ENCODE measurements at places on chromosomes 2 and 18.

- no peak for ATAC-seq
- H3K4me3 ChIP-seq, result no peak overlapping the region
- no peaks in the 10 kb centered on the region for H3K4me1 ChIP-seq
- no peaks in the 10 kb centered on the region for H3K27me3 ChIP-seq
- no peaks in the 10 kb centered on the region for H3K36me3 ChIP-seq
Measured at GRCh38 chr2:6645672-6646071, 220.0 kb downstream of the CMPK2 start.

GRCh38 chr2:70710038-70710690 is 57.8 kb downstream of the ADD2 start:
- no peak for ATAC-seq
- no peaks in the 10 kb centered on the region for H3K4me1 ChIP-seq
- no peaks in the 10 kb centered on the region for H3K36me3 ChIP-seq
- no peaks in the 10 kb centered on the region for H3K27me3 ChIP-seq
- no peak overlapping the region for H3K4me3 ChIP-seq

GRCh38 chr2:188256420-188256819 is 35.3 kb upstream of the GULP1 start:
- H3K4me1 ChIP-seq, result no peaks in the 10 kb centered on the region
- no peaks in the 10 kb centered on the region for H3K36me3 ChIP-seq
- ATAC-seq, result no peak
- no peak overlapping the region for H3K27ac ChIP-seq
- no peaks in the 10 kb centered on the region for H3K27me3 ChIP-seq
- H3K4me3 ChIP-seq, result no peak overlapping the region

GRCh38 chr2:218230882-218231281 is 13.9 kb downstream of the ARPC2 start:
- ATAC-seq, result no peak
- no peaks in the 10 kb centered on the region for H3K27me3 ChIP-seq
- no peak overlapping the region for H3K27ac ChIP-seq
- H3K36me3 ChIP-seq, result peaks cover 96% of the 10 kb centered on the region
- H3K4me1 ChIP-seq, result peaks cover 4% of the 10 kb centered on the region

- H3K27ac ChIP-seq, result peak overlapping the region; percentile 54
- peaks cover 10% of the 10 kb centered on the region for H3K4me1 ChIP-seq
- no peaks in the 10 kb centered on the region for H3K27me3 ChIP-seq
- no peak for ATAC-seq
Measured at GRCh38 chr18:50619861-50620275, 60.0 kb downstream of the MAPK4 start.

- ATAC-seq, result no peak
- H3K27ac ChIP-seq, result no peak overlapping the region
- no peaks in the 10 kb centered on the region for H3K36me3 ChIP-seq
- peaks cover 24% of the 10 kb centered on the region for H3K4me1 ChIP-seq
Measured at GRCh38 chr2:70903641-70904340, 31.9 kb upstream of the ATP6V1B1 start.

DNA sequence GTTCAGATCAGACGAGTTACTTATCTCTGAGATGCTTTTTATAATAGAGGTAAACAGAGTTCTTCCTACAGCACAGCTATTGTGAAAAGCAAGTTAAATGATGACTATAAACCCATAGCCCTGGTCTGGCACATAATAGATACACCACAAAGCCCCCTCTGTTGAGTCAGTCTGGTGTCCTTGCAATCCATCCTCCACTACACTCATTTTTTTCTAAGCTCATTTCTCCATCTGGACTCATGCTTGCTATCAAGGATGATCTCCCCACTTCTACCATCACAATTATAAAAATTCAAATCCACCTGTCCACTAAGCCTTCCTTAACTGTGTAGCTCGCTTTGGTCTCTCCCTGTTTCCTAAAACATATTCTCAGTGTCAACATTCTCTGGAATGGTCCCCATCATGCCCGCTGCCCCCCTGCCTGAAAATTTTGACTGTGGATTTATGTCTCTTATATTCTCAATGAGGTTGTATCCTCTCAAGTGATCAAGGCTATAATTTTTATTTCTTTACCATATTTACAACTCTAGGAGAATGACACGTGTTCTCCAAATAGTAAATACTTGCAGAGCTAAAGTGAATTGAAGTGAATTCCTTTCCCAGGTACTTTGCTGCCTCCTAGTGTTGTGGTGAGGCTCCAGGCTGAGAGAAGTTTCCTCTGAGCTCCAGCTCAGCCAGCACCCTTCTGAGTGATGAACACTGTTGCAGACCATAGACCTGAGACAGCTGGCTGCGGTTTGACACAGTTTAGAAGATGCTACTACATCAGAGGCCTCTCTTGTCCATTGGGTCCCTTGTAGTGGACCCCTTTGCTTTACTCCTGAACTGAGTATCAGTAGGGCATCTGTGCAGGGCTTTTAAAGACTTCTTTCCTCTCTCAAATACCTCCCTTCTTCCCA is 108.7 kb downstream of the DPP10 start:
- no peaks in the 10 kb centered on the region for H3K36me3 ChIP-seq
- no peak overlapping the region for H3K4me3 ChIP-seq
- no peak overlapping the region for H3K27ac ChIP-seq
- ATAC-seq, result no peak
- peaks cover 15% of the 10 kb centered on the region for H3K27me3 ChIP-seq

- no peak for ATAC-seq
- H3K36me3 ChIP-seq, result no peaks in the 10 kb centered on the region
- H3K4me3 ChIP-seq, result no peak overlapping the region
- peaks cover 5% of the 10 kb centered on the region for H3K27me3 ChIP-seq
- no peak overlapping the region for H3K27ac ChIP-seq
- no peaks in the 10 kb centered on the region for H3K4me1 ChIP-seq
Measured at GRCh38 chr2:209973328-209973727, 29.1 kb upstream of the RPE start.

GRCh38 chr2:38116762-38117161 is 40.8 kb upstream of the CYP1B1 start:
- no peak for ATAC-seq
- no peak overlapping the region for H3K27ac ChIP-seq
- H3K36me3 ChIP-seq, result no peaks in the 10 kb centered on the region
- H3K27me3 ChIP-seq, result no peaks in the 10 kb centered on the region

DNA sequence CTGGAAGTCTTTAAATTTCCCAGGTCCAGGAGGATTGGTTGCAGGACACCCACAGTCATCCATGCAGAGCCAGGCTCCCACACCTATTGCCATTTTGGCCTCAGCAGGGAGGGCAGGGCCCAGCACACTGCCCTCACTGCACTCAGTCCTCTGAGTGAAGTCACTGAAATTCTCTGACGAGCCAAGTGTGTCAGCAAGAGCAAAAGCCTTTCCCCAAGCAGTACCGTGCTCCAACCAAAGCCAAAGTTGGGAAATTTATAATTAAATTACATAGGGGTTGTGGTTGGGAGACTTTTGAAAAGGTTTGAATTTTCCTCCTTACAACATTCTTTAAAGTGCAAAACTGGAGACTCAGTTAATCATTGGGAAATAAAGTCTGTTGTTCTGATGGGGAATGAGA is 98.5 kb upstream of the CD226 start:
- H3K27ac ChIP-seq, result no peak overlapping the region
- ATAC-seq, result peak; percentile 53
- H3K27me3 ChIP-seq, result no peaks in the 10 kb centered on the region
- peaks cover 10% of the 10 kb centered on the region for H3K36me3 ChIP-seq

Measured in gastroesophageal sphincter (tissue), 4 donors.